ENCODE measurements at places on chromosomes 12 and 14.

DNA sequence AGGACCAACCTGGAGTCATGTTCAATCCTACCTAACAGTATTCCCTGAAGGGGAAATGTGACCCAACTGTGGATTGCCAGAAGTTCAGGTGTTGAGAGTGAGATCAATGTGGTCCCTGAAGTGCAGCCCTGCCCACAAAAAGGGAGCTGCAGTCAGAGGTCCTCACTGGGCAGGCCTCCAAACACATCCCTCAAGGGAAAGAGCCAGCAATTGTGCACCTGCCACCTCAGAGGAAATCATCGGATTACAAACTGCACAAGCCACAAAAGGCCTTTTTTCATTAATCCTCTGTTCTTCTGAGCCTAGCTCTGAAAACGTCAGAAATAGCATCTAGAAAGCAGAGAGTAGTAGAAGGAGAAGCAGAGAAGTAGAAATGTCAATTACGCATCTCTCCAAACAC is 10.8 kb upstream of the MDM1 start:
- H3K27me3 ChIP-seq, result peaks cover 32% of the 10 kb centered on the region
- DNase-seq, result no peak
- H3K36me3 ChIP-seq, result no peaks in the 10 kb centered on the region
- H3K4me1 ChIP-seq, result no peaks in the 10 kb centered on the region
- H3K4me3 ChIP-seq, result no peak overlapping the region

DNA sequence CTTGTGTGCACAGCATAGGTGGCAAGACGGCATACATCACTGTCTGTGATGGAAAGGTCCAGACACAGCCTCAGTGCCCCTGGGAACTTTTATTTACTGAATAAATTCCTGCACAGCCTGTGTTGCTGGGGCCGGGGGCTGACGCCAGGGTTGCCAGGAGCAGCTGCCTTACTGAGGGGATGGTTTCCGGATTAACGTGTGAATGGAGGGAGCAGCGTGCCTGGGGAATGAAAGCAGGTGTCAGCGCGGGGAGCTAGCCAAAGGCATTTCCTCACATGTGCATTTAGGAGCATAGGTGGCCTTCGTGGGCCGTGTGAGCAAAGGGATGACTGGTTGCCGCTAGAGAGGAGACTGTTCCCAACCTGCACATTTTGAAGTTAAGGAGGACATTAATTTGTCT is 41.6 kb downstream of the SFSWAP start:
- peaks cover 84% of the 10 kb centered on the region for H3K36me3 ChIP-seq
- H3K27me3 ChIP-seq, result no peaks in the 10 kb centered on the region
- no peaks in the 10 kb centered on the region for H3K4me1 ChIP-seq
- H3K27ac ChIP-seq, result no peak overlapping the region
- H3K4me3 ChIP-seq, result no peak overlapping the region

DNA sequence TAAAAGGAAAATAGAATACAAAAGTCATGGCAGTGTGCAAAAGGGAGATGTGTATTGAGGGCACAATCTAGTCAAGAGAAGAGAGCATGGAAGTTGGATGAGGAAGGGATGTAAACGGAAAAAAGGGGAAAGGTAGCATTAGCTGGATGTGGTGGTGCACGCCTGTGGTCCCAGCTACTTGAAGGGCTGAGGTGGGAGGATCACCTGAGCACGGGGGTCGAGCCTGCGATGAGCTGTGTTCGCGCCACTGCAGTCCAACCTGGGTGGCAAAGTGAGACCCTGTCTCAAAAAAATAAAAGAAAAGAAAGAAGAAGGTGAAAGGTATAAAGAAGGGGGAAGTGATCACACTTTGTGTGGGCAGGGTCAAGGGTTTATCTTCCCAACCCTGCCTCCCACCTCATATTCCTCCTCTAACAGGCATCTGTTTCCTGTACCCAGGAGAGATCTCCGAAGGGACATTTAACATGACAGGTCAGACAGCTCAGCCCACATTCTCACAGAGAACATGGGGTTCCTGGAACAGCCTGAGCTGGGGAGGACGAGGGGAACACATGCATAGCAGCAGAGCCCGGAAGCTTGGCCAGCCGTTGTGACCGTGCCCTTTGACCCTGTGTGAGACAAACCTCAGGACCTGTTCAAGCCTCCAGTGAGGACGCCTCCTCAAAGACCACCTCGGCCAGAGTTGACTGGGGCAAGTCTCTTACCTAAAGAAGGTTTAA is 8.9 kb downstream of the RNASE11 start:
- DNase-seq, result no peak
- H3K36me3 ChIP-seq, result no peaks in the 10 kb centered on the region
- H3K4me1 ChIP-seq, result no peaks in the 10 kb centered on the region
- H3K4me3 ChIP-seq, result no peak overlapping the region
- no peak overlapping the region for H3K27ac ChIP-seq
- peaks cover 14% of the 10 kb centered on the region for H3K27me3 ChIP-seq

- H3K27ac ChIP-seq, result no peak overlapping the region
- no peaks in the 10 kb centered on the region for H3K4me1 ChIP-seq
- no peaks in the 10 kb centered on the region for H3K27me3 ChIP-seq
- H3K36me3 ChIP-seq, result no peaks in the 10 kb centered on the region
Measured at GRCh38 chr14:49240383-49240782, 345.8 kb downstream of the RPS29 start.

DNA sequence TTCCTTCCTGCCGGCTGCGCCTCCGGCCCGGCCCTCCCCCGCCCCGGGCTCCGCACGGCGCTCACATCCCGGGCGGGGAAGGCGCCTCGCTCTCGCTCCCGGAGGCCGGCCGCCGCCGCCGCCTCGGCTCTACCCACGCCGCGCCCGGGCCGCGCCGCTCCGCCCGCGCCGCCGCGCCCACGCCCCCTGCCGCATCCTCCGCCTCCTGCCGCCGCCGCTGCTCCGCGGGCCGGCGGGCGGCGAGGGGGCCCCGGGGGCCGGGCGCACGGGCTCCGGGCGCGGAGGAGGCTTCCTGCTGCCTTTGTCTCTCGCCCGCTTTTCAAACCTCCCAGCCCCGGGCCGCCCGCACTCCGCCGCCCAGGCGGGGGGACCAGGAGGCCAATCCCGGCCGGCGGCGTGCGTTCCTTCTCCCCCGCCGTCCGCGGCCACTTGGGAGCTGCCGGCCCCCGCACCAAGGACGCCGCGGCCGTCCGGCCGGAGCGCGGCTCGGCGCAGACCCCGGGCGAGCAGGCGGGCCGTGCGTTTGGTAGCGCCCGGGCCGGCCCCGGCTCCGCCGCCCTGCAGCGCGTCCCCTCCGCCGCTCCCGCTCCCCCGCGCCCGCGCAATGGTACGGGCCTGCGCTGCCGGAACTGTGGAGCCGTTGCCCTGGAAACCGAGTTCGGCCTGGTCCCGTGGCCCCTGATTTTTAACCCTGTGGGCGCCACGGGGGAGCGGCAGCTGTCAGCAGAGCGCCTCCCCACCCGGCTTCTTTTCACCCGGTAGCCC is at the start of gene FBXL14:
Gene FBXL14, minus strand, starts transcription at position 321 of the 765 bp plus-strand sequence. CDS start 515 bp downstream, outside the sequence.
- peaks cover 48% of the 10 kb centered on the region for H3K4me1 ChIP-seq
- H3K27me3 ChIP-seq, result no peaks in the 10 kb centered on the region
- peak within 1 kb of the TSS; percentile 90 for H3K4me3 ChIP-seq
- H3K36me3 ChIP-seq, result no peaks in the 10 kb centered on the region

- no peak for DNase-seq
- H3K36me3 ChIP-seq, result no peaks in the 10 kb centered on the region
- H3K4me1 ChIP-seq, result no peaks in the 10 kb centered on the region
- H3K4me3 ChIP-seq, result no peak overlapping the region
- no peaks in the 10 kb centered on the region for H3K27me3 ChIP-seq
Measured at GRCh38 chr14:99035712-99036610, 236.0 kb downstream of the BCL11B start.

GRCh38 chr14:74089251-74090020 is 4.7 kb downstream of the LIN52 start:
- H3K4me1 ChIP-seq, result peaks cover 10% of the 10 kb centered on the region
- H3K4me3 ChIP-seq, result no peak overlapping the region
- H3K27me3 ChIP-seq, result no peaks in the 10 kb centered on the region
- DNase-seq, result no peak
- H3K36me3 ChIP-seq, result peaks cover 13% of the 10 kb centered on the region

- H3K27ac ChIP-seq, result no peak overlapping the region
- no peaks in the 10 kb centered on the region for H3K36me3 ChIP-seq
- H3K4me1 ChIP-seq, result no peaks in the 10 kb centered on the region
- DNase-seq, result no peak
Measured at GRCh38 chr14:93987376-93987775, 9.7 kb upstream of the CCDC197 start.

GRCh38 chr12:113980537-113981337 is 14.6 kb upstream of the RBM19 start:
- H3K4me1 ChIP-seq, result no peaks in the 10 kb centered on the region
- peaks cover 2% of the 10 kb centered on the region for H3K27me3 ChIP-seq
- DNase-seq, result peak; percentile 60
- no peak overlapping the region for H3K4me3 ChIP-seq
- no peak overlapping the region for H3K27ac ChIP-seq

Measured in CD4-positive, CD25-positive, alpha-beta regulatory T cell (primary cell).